Renal cortex interstitium (tissue), 15 donors: ENCODE measurements at places on chromosomes 4 and X.

DNA sequence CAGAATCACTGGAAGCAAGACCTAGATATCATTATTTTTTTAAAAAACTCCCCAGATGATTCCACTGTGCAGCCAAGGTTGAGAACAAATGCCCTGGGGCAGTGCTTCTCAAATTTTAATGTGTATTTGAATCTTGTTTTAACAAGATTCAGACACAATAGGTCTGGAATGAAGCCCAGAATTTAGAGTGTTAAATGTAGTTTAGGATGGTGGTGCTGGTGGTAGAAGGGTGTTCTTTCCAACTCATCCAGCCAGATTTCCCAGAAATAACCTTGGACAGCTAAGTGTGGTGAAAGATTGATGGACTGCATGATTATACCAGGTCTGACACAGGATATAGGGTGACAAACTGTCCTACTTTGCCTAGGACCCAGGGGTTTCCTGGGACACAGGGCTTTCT is 120.1 kb upstream of the MED14 start:
- DNase-seq = no peak

GRCh38 chr4:135319685-135320084 is 1118.1 kb upstream of the PABPC4L start:
- no peak for DNase-seq

GRCh38 chr4:52903273-52903672 is 41.2 kb downstream of the RASL11B start:
- no peak for DNase-seq

DNA sequence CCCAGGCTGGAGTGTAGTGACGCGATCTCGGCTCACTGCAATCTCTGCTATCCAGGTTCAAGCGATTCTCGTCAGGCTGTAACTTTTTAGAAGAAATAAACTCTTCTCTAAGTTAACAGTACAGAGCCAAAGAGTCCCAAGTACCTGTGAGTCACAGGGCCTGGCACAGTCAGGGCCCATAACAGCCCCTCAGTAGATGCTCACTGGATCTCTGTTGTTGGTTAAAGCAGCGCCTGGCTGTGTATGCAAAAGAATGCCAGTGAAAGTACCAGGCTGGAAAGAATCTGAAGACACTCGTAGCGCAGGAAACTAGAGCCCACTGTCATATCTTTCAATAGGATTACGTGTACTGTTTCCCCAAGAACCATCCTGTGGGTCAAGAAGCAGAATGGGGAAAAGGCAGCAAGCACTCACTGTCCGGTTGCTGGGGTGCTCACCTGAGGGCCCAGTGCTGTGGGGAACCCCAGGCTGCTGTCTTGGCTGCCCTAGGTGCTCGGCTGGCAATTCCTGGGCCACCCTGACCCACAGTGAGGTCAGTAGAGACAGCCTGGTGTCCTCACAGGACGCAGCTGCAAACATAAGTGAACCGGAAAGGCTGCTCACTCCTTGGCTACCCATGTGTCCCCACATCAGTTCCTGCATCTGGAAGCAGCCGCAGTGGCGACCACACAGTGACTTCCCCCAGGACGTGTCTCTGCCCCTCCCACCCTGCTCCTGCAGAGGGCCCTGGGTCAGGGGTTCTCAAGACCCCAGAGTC is 3.1 kb upstream of the SLBP start:
- DNase-seq = no peak

DNA sequence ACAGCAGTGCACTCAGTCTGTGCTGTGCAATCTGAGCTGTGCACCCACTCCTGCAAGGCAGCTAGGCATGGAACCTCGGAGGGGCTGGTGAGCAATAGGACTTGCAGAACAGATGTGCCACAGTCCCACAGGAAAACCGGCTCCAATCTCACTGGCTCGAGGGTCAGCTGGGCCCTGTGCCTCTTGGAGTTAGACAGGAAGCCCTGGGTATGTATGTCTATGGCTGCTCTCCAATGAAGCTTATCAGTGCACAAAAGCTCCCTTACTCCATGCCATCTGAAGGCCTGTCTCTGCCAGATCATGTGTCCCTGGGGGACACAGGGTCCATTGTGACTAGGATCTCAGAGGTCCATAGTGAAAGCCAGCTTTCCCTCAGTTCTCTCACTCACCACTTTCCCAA is 335.8 kb downstream of the SH3BGRL start:
- DNase-seq = no peak

DNA sequence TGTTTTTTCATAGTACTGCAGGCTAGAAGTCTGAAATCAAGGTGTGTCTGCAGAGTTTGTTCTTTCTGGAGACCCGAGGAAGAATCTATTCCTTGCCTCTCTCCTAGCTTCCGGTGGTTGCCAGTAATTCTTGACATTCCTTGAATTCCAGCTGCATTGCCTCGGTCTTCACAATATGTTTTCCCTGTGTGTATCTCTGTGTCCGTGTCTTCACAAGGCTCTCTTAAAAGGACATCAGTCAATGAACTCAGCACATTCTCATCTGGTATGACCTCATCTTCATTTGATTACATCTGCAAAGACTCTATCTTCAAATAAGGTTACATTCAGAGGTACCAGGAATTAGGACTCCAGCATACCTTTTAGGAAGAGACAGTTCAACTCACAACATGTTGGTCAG is 163.4 kb downstream of the BANK1 start:
- no peak for DNase-seq

- DNase-seq = no peak
These were observed 3.1 kb downstream of the SCML1 start for GRCh38 chrX:17740137-17741122.

DNA sequence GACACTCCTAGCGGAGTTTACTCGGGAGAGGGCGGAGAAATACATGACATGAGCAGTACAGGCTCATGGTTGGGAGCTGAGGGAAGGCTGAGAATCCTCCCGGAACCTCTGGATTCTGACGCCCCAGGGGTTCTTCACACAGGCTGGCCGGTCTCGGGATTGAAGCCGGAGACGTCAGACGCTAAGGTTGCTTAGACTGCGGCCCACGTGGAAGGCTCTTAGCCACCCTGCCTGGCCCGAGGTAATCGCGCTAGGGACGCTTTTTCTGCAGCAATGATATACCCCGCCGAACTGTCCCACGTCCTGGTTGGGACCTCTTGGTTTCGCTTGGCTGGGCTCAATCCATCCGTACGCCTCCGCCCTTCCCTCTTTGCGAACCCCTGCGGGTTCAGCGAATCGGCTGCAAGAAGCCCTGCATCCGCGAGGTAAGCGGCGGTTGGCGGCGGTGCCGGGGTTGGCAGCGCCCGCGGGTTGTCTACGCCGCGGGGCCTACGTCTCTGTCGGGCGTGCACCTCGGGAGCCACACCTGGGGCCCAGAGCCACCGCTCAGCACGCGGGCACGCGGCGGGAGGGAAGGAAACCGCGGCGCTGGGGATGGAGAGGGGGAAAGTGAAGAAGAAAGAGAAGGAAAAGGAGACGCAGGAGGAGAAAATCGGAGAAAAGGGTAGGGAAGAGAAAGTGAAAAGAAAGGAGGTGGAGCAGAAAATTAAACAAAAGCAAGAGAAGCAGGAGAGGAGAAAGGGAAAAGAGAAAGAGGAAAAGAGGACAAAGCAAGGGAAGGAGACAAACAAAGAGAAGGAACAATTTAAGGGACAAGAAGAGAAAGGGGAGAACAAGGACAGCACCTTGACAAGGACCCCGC is at the start of gene ARL9:
ARL9 (plus strand) TSS at position 523 of the 862 bp plus-strand sequence; CDS start at position 595, 72 bp downstream.
- DNase-seq = no peak

GRCh38 chr4:1759170-1759817 is 33.8 kb upstream of the FGFR3 start:
- no peak for DNase-seq

DNA sequence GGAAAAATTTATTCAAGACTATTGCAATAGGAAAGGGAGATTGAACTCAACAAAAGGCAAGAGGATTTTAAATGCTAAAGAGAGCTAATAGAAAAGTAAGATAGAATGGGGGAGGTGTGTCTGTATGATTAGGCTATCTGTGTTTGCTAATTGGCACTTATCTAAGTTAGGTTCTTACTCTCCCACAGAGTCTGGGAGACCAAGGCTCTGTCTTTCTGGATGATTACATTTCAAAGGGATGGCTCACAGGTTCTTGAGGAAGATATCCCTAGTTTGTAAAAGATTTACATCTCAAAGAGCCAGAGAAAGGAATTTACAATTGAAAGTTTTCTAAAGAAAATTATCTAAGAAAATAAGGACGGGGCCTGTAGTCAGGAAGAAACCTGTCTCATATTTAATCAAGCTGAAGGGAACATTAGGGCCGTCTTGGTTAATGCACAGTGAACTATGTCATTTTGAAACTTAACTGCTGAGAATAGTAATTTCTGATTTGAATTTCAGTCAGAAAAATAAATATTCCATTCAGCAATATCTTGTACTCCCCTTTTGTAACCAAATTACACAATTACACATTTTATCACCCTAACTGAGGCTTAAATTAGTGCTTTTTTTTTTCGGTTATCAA is 75.8 kb downstream of the MAGEB10 start:
- no peak for DNase-seq

GRCh38 chr4:155807021-155807420 is 48.2 kb downstream of the GUCY1B1 start:
- DNase-seq = no peak

DNA sequence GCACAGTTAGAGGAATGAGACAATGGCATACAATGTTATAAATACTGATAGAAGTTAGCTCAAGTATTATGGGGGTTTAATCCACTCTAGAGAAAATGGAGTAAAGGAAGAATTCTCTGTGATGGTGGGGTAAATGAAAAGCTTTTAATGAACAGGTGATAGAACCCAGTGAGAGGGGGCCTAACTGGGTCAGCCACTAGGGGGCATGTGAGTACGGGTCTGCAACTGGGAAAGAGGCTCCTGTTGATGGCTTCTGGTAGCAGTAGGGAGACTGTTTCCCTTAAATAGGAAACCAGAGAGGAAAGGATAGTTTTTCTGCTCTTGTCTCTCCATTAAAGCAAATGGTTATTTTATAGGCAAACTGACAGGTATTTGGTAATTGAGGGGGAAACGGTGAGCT is 132.8 kb upstream of the GPR101 start:
- no peak for DNase-seq

DNA sequence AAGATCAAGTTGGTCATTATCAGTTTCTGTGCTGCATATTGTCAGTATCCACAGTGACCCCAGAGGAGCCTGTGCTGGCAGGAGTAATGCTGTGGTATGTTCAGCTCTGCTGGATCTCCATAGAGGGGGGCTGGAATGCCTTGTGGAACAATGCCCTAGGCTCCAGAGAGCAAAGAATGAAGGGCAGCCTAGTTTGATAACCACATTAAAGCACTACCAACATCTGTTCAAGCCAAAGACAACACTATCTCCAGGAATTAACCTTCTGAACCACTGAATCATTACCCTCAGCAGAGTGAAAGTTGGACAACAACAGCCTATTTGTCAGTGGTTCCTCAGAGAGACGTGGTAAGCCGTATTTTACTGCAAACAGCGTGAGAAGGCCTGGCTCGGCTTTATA is 192.3 kb upstream of the CXorf66 start:
- DNase-seq = no peak

- DNase-seq = no peak
These were observed 77.2 kb upstream of the SLC34A2 start for GRCh38 chr4:25578432-25578831.

- DNase-seq = peak; percentile 55
These were observed 81.5 kb upstream of the EGFL6 start for GRCh38 chrX:13487731-13488505.

- DNase-seq = no peak
These were observed 26.3 kb upstream of the TMEM131L start for GRCh38 chr4:153439831-153440230.

- DNase-seq = no peak
These were observed 723.6 kb downstream of the TRAM1L1 start for GRCh38 chr4:116361790-116362189.

- no peak for DNase-seq
These were observed 2.1 kb upstream of the CCNG2 start for GRCh38 chr4:77154761-77155499.

GRCh38 chrX:41559235-41560052 is 112.3 kb downstream of the NYX start:
- DNase-seq = no peak

- DNase-seq = no peak
These were observed 323.0 kb downstream of the HNRNPD start for GRCh38 chr4:82050796-82051195.

DNA sequence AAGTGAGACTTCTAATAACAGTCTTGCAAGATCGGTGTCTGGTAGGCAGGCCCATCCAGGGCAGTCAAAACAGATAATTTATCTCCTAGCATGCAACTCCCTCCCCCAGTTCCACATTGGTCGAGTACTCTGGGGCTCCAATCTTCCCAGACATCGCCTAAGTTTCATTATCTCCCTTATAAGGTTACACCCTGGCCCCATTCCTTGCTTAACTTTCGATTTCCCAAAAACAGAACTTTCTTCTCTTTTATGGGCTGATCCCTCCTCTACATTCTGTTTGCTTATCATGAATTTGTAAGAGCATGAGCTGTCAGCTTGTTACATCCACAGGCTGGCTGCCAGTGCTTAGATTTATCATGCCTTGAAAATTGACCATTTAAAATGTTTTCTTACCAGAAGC is 471.3 kb downstream of the TECRL start:
- DNase-seq = peak; percentile 4

- DNase-seq = no peak
These were observed at the start of gene KCND1 for GRCh38 chrX:48971249-48972219. Gene KCND1, minus strand, starts transcription at chrX:48971844. Its CDS starts 1,573 bp downstream, at chrX:48970271.

DNA sequence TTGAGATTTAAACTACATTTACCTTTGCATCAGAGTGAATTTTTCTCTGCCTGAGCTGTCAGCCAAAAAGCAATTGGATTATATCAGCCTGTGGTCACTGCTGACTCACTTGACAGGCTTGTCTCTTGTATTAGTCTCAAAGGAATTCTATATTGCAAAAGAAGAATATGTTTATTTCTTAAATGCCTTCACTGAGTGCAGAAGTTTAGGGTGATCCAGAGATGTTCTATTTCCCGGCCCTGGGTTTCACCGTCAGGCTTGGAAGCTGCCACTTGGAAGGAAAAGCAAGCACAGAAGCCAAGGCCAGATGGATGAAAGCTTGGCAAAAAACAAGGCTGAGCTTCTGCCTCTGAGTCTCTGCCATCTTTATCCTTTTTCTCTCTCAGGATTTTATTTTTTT is 80.9 kb downstream of the FAM114A1 start:
- DNase-seq = no peak

DNA sequence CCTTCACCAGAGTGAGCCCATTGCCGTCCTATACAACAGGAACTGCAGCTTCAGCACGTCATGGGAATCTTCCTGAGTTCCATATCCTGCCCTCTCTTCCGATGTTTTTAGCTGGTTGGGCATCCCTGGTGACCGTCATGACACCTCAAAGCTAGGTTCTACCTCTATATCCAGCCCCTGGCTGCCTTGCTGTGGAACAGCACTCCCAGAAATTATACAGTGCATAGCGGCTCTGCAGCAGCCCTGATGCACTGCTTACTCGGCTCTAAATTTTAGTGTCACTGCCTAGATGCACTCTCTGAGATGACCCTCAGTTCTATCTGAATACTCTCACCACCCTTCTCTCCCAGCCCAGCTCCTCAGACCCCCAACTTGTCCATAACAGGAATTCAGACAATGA is 44.3 kb downstream of the ARHGEF38 start:
- DNase-seq = no peak
